ENCODE measurements at places on chromosomes 11 and 22.
A peak's percentile ranks its signal among the peaks of the same experiment; 100 is the strongest.

GRCh38 chr11:59770869-59771268, 15.7 kb downstream of the STX3 start:
- no peak for DNase-seq

DNA sequence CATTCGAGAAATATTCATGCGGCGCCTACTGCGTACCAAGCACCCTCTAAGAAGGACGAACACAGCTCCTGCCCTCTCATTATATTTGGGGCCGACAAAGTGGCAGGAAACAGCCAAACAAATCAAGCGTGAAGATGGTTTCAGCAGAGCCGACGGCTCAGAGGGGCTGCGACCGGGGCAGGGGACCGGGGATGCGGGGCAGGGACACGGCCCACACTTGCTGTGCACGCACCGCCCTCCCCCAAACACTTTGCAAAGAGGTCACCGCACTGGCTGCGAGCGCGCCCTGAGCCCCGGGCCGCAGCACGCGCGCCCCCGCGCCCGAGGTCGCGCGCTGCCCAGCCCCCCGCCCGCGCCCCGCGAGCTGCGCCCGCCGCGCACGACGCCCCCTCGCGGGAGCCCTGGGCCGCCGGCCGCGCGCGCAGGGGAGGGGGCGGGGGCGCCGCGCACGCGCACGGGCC, 255 bp upstream of the SYNGR1 start:
- DNase-seq: no peak

DNA sequence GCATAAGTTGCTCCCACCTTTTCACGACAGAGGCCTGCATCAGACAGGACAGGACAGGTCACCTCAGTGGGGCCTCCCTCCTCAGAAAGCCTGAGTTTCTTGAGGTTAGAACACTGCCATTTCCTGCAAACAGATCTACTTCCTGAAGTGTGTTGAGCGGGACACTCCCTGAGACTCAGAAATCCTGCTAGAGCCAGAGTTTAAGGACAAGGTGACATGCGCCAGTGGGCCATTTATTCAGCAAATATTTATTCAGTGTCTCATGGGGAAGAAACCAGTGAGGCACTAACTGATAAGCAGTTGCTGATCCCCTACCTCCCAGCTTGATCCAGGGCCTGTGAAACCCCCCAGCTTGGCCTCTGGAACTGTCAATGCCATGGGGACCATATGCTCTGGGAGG, 454.6 kb downstream of the SOX6 start:
- DNase-seq: no peak

- no peak for DNase-seq
Measured at GRCh38 chr22:41909310-41910049, 5.4 kb downstream of the SHISA8 start.

DNA sequence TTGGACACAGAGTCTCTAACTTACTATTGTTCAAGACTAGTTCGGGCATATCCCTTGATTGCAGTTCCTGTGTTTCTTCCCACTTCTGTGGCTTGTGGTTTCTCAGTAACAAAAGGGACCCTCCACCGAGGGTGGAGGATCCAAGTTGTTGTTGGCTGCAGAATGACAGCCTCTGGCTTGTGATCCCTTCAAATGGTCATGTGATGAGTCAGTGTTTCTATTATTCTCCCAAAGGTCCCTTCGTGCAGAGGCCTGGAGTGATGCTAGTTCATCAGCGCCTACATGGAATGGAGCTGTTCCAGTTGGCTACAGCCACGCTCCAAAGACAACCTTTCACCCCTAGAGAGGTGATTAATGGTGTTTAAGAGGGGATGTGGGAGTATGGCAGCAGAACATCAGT, 2.6 kb upstream of the VWCE start:
- DNase-seq: no peak

GRCh38 chr11:2664376-2664775, 35.4 kb downstream of the KCNQ1OT1 start:
- DNase-seq: no peak

GRCh38 chr22:29143941-29144785, 61.5 kb upstream of the EMID1 start:
- no peak for DNase-seq

DNA sequence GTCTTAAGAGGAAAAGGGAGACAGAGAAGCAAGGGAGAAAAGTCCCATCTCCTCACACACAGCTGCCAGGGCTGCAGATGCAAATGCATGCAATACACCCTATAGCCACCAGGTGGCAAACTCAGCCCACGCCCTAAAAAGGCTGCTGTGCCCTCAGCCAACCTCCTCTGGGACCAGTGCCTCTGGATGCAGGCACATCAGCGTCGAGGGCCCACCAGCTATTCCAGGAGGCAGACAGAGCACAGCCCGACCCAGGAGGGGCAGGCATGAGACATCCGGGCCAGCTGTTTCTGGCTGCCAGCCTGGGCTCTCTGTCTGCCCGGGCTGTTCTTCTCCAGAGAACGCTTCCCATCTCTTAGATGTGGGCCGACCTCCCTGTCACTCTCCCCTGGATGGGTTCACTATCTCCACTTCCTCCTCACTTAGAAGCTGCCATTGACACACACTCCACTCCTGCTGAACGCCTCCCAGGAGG, 39.7 kb downstream of the TPBGL start:
- DNase-seq: peak; percentile 78

- no peak for DNase-seq
Measured at GRCh38 chr11:6567371-6567745, 36.1 kb downstream of the RRP8 start.

- no peak for DNase-seq
Measured at GRCh38 chr11:114762408-114762807, 84.1 kb downstream of the NXPE2 start.

- no peak for DNase-seq
Measured at GRCh38 chr11:129249351-129249750, 57.2 kb upstream of the ARHGAP32 start.

DNA sequence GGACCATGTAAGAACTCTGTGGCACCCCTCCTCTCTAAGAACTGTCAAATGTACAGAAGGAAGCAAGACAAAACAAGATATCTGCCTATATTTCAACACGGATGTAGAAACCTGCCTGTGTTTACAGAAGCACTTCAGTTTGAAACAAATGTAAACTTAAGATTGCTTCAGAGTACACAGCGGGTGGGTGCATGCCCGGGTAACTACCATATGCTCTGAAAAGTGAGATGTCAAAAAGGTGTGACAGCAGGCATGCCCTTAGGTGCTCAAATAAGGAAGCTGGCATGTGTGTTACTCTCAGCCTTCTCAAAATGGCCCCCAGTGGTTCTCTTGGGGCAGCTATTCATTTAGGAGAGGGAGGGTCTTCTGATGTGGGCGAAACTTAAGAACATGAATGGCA, 5.2 kb downstream of the ACP2 start:
- no peak for DNase-seq

DNA sequence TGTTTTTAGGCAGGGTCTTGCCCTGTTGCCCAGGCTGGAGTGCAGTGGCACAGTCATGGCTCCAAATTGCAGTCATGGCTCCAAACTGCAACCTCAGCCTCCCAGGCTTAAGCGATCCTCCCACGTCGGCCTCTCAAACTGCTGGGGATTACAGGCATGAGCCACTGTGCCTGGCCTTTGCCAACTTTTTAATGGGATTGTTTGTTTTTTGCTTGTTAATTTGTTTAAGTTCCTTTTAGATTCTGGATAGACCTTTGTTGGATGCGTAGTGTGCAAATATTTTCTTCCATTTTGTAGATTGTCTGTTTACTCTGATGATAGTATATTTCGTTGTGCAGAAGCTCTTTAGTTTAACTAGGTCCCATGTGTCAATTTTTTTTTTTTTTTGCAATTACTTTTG, 10.0 kb upstream of the SCGB1D1 start:
- no peak for DNase-seq

DNA sequence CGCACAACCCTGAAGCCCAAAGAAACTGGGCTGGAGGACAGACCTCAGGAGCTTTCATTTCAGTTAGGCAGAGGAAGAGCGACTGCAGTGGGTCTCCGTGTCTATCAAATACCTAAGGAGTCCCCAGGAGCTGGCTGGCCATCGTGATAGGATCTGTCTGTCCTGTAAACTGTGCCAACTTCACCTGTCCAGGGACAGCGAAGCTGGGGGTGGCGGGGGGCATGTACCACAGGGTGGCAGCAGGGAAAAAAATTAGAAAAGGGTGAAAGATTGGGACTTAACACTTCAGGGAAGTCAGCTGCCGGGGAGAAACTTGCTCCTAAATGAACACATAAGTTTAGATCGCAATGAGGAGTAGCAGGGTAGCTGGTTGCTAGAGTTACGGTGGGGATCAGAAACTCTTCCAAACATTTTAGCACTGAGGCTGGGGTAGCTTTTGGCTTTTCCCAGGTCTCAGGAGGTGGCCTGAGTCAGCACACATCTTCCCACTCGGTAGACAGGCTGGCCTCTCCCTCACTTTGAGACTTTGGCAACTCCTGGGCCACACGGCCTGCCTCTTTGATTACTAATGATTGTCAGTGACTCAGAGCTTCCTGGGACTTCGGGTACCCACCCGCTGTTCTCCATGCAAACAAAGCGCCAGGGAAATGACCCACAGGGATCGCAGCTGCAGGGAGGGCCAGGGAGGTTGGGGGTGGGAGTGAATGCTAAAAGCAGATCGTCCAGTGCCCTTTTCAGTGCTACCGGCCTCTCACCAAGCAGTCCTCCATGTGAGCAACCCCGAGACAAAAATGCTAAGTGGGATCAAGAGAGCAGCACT, 2.9 kb upstream of the MTFP1 start:
- no peak for DNase-seq

DNA sequence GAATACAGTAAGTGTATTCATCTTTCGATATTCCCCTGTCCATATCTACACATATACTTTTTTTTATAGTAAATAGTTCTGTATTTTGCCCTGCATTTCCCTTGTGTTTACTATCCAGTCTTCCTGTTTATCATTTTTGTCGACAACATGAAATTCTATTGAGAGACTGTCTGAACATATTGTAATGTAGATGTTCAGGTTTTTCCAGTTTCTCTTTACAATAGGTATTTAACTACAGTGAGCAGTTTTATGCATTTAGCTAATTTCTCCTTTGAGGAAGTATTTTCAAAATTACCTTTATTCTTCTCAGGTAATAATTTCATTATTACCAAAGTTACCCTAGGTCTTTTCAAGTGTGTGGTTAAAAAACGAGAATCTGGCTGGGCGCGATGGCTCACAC, 16.7 kb downstream of the PIK3IP1 start:
- no peak for DNase-seq

All from stimulated activated CD4-positive, alpha-beta T cell treated with anti-CD3 and anti-CD28 coated beads, Interleukin-2, amount 100 ng/mL, for 48 hours (primary cell).